ENCODE measurements at places on chromosomes 6 and 20.
A peak's percentile ranks its signal among the peaks of the same experiment; 100 is the strongest.

DNA sequence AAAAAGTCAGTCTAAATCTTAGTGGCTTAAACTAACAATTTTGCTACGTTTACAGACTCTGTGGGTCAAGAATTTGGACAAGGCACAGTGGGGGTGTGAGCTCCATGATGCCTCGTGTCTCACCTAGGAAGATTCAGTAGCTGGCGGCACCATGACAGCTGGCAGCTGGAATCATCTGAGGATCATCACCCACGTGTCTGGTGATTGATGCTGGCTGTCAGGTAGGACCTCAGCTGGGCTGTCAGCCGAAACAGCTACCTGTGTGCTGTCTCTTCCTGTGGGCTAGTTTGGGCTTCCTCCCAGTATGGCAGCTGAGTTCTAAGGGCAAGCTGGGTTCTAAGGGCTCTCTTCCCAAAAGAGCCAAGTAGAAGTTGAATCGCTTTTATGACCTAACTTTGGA lies 26.4 kb upstream of the DLGAP4 start:
- no peak for DNase-seq

DNA sequence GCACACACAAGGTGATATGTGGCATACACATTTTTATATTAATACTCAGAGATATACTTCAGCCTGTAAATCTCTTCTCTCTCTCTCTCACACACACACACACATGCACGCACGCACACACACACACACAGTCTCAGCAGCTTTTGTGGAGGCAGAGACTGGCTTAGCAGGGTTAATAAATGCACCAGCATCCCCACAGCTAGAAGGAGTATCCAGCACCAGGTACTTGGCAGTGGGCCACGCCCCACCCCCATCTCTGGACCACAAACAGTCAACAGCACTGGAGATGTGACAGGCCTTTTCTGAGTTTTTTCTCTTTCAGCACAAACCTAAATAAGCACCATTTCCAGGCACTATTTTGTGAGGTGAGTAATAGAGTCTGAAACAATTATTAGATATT lies 47.3 kb upstream of the LRFN2 start:
- DNase-seq: peak; percentile 69

DNA sequence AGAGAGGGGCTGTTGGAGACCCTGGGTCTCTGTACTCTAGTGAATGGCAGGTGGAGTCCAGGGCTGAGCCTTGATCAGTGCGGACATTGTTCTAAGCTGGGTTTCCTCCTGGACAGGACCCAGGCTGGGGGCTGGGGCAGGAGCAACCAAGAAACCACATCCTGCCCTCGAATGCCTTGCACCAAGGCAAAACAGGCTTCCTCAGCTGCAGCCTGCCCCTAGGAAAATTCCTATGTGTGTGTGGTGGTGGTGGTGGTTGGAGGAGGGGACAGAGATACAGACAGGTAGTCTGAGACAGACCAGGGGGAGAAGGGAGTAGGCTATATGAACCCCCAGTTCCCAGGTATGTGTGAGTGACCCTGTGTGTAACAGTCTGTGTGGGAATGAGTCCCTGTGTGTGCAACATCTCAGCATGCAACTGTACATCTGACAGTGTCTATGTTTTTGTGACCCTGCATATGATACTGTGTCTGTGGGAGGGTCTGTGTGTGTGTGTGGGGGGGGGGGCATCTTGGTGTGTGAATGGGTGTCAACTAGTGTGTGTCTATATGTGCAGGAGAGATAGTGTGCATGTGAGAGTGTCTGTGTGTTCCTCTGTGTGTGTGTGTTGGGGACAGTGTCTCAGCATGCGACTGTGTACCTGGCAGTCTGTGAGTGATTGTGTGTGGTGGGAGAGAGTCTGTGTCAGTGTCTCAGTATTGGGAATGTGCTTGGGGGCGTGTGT lies 3.0 kb downstream of the GLP1R start:
- no peak for DNase-seq

GRCh38 chr6:72911463-72912155 lies 289.7 kb downstream of the KCNQ5 start:
- no peak for DNase-seq
